Pancreas (tissue), 10 donors: ENCODE measurements at places on chromosomes 1 and 21. TPM values are rescaled to one million over a fixed set of nuclear protein-coding genes. Genes with fewer than 3 reads are reported as not detected.

OR2T29 gene
- not detected for polyA plus RNA-seq

UBL4B gene
- polyA plus RNA-seq: not detected

MAP3K21 gene
- 9.7 TPM for polyA plus RNA-seq

DNA sequence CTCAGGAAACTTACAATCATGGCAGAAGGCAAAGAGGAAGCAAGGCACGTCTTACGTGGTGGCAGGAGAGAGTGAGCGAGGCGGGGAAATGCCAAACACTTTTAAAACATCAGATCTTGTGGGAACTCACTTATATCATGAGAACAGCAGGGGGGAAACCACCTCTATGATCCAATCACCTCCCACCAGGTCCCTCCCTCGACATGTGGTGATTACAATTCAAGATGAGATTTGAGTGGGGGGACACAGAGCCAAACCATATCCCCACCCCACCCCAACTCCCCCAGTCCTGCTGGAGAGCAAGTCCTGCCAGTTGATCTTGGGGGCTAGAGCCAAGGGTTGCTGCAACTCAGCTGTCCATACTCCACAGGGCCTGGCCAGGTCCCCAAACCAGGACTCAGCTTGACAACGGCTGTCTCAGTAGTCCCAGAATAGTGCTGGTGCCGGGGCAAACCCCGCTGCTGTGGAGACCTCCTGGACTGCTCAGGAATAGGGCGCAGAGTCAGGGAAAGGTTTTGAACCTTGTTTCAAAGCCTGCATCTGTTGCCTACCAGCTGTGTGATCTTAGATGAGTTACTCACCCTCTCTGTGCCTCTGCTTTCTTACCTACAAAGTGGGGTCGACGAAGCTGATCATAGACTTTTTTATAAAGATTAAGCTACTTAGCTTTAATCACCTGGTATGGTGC lies 79.5 kb downstream of the STUM start:
- DNase-seq: peak; percentile 26

CAMK2N1 gene
- 40.7 TPM for polyA plus RNA-seq

ZMYND12 gene
- 1.1 TPM for polyA plus RNA-seq

MYBPH gene
- not detected for polyA plus RNA-seq

TMEM54 gene
- 39.5 TPM for polyA plus RNA-seq

KANK4 gene
- polyA plus RNA-seq: 2.4 TPM

- no peak for DNase-seq
Measured at GRCh38 chr1:157142765-157143423, 4.7 kb upstream of the ETV3 start.

WDR64 gene
- polyA plus RNA-seq: not detected

GRCh38 chr1:173477286-173478093 lies at the start of gene PRDX6:
Gene PRDX6, plus strand, starts transcription at chr1:173477335. Its CDS starts 63 bp downstream, at chr1:173477398.
- DNase-seq: peak; percentile 63

GRCh38 chr1:63593303-63593885 lies at the start of gene PGM1:
Gene PGM1, plus strand, starts transcription at chr1:63593411. Its CDS starts 78 bp downstream, at chr1:63593489.
- DNase-seq: peak; percentile 82

- DNase-seq: no peak
Measured at GRCh38 chr21:36918291-36918690, 48.2 kb downstream of the HLCS start.

- no peak for DNase-seq
Measured at GRCh38 chr21:24759348-24760075, 847.8 kb downstream of the MRPL39 start.

GRCh38 chr1:32307324-32307723 lies 15.4 kb downstream of the HDAC1 start:
- DNase-seq: no peak

GRCh38 chr1:68093737-68094136 lies 43.3 kb upstream of the DIRAS3 start:
- no peak for DNase-seq

DNA sequence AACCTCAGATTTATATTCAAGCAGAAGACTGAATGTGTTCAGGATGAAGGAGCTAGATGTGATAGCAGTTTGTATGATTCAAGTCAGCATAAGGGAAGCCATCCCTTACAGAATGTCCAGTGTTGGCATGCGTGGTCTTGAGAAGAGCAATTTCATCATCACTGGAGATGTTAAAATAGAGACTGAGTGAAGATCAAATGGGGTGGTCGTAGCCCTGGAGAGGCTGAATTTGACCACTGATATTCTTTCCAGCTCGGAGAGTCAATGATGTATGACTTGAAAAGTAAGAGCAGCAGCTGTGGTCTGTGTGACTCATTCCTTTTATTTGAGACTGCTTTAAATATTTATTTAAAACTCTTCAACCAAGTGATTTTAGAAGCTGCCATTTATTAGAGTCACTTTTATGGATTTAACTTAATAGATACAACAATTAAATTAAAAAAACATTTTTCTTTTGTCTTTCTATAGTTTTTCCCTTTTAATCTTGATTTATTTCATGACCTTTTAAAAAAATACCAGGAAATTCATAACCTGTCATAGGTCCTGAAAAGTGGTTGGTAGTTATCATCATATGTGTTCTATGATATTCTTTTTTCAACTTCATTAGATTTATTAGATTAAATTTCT lies 15.5 kb downstream of the FMN2 start:
- no peak for DNase-seq

- DNase-seq: no peak
Measured at GRCh38 chr1:88514544-88515060, 169.5 kb upstream of the PKN2 start.
